Amygdala (tissue), 56 donors: ENCODE measurements at places on chromosomes 16 and 17.

DNA sequence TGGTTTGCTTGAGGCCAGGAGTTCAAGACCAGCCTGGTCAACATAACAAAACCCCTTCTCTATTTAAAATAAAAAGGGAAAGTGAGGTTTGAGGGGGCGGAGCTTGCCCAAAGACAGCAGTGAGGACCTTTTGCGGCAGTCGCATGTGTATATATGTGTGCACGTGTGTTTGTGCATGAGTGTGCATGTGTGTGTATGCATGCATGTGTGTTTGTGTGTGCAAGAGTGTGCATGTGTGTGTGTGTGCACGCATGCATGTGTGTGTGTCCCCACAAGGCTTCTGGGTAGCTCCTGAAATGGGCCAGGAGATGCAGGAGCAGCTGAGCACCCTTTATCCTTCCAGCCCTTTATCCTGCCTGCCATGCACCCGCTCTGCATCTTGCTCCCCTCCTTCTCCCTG is 9.0 kb downstream of the RHBDL3 start:
- no peak for DNase-seq

GRCh38 chr16:84726079-84726668 is 26.4 kb downstream of the USP10 start:
- peak; percentile 72 for DNase-seq

DNA sequence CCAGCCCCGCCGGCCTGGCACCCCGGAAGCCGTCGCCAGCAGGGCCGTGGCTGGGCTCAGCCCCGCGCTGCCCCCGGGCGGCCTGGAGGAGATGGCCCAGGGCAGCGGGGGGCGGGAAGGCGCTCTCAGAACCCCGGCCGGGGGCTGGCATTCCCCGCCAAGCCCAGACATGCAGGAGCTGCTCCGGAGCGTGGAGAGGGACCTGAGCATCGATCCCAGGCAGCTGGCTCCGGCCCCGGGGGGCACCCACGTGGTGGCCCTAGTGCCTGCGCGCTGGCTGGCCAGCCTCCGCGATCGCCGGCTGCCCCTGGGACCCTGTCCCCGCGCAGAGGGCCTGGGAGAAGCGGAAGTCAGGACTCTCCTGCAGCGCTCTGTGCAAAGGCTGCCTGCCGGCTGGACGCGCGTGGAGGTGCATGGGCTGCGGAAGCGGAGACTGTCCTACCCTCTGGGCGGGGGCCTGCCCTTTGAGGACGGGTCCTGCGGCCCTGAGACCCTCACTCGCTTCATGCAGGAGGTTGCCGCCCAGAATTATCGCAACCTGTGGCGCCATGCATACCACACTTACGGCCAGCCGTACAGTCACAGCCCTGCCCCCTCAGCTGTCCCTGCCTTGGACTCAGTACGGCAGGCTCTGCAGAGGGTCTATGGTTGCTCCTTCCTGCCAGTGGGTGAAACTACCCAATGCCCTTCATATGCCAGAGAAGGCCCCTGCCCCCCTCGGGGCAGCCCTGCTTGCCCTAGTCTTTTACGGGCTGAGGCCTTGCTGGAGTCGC is 551 bp downstream of the WDR81 start:
- no peak for DNase-seq

DNA sequence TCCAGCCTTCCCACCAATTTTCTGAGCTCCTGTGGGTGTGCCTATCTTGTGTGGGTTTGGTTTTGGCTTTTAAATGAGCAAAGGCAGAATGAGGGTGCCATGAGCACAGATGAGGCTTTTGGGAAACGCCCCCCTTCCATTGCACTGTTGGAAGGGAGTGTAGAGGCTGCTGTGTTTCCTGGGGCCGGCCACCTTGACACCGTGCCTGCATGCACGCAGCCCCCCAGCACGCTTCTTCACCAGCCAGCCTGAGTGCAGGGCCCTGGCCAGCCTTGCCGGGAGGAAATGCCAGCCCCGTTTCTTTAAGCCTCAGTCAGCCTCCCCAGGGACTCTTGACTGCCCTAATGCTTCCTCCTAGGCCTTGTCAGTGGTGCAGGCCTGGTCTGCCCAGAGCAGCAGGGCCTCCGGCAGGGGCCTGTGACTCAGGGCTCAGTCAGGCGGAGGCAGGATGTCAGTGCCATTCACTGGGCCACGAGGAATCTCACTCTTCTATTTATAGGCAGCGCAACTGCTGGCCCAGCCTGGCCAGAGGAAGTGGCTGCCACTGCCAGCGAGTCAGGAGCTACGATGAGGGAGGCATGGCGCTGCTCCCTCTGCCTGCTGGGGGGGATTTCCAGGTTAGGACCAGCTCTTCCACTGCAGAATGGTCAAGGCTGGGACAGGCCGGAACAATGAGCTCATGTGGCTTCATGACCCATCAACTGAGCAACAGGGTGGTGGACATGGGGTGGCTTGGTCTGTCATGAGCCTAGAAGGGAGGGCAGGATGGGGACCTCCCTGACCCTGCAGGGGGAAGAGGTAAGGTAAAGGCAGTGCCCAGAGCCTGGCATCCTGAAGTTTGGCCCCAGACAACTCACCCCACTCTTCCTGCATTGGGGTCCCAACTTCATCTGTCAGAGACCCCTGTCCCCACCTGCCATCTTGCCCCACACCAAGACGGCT is 205.2 kb downstream of the RAB11FIP4 start:
- no peak for DNase-seq

- DNase-seq, result no peak
Observed at GRCh38 chr16:87098976-87099720, 218.0 kb downstream of the C16orf95 start.

GRCh38 chr17:79790805-79791734 is 5.8 kb downstream of the CBX8 start:
- DNase-seq, result no peak

DNA sequence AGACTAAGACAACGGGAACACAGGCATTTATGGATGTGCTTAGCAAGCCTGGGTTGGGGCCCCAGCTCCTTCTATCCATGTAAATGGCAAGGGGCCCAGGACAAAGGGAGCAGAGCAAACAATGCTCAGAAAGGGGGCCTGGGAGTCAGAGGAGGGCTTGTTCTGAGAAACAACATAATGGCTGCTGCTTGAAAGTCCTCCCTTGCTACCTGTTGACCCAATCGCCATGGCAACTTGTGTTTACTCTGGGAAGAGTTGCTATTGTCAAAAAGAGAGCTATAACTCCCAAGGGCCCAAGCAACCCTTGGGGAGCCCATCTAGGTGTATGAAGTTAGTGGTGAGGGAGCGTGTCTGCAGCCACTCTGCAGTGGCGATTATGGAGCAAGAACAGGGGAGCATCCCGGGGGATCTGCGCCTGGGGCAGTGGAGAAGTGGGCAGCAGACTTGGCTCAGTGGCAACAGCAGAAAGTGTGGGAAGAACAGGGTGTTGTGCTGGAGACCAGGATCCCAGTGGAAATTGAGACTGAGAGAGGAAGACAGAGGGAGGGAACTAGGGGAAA is 118.7 kb upstream of the NLRP1 start:
- DNase-seq, result no peak

- no peak for DNase-seq
Observed at GRCh38 chr16:65097296-65097695, 24.6 kb downstream of the CDH11 start.

GRCh38 chr16:17724242-17724898 is 253.6 kb upstream of the XYLT1 start:
- no peak for DNase-seq

DNA sequence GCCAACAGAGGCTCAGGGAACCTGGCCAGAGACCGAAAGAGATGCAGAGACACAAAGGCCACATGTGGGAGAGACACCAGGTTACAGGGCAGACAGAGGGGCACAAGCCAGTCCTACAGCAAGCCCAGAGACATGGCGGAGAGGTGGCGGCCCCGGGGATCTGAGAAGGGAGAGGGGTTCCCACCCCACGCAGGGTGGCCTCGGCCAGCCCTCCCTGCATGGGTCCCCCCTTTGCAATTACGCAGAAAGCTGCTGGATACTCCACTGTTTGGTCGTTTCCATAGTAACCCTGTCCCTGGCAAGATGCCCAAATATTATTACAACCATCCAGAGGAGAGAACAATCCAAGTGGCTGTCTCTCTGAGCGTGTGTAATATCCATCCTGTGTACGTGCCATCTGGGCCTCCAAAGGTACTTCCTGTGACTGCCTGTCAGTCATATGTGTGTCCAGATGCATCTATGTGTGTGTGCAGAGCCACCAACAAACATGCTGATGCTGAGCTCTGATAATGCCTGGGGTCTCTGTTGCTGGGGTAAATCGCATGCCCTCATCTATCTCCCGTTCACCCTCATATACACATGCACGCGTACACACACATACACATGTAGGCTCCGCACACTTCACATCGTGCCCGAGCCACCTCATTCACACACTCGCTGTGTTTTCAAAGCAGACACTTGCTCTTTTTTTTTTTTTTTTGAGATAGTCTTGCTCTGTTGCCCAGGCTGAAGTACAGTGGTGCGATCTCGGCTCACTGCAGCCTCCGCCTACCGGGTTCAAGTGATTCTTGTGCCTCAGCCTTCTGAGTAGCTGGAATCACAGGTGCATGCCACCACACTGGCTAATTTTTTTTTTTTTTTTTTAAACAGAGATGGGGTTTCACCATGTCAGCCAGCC is 5.5 kb downstream of the PCGF2 start:
- DNase-seq, result no peak

GRCh38 chr17:16298140-16298662 is 55.1 kb downstream of the CENPV start:
- DNase-seq, result no peak

- DNase-seq, result no peak
Observed at GRCh38 chr16:64250866-64251265, 871.0 kb downstream of the CDH11 start.

GRCh38 chr17:76170114-76170513 is 29.1 kb upstream of the FOXJ1 start:
- DNase-seq, result no peak

DNA sequence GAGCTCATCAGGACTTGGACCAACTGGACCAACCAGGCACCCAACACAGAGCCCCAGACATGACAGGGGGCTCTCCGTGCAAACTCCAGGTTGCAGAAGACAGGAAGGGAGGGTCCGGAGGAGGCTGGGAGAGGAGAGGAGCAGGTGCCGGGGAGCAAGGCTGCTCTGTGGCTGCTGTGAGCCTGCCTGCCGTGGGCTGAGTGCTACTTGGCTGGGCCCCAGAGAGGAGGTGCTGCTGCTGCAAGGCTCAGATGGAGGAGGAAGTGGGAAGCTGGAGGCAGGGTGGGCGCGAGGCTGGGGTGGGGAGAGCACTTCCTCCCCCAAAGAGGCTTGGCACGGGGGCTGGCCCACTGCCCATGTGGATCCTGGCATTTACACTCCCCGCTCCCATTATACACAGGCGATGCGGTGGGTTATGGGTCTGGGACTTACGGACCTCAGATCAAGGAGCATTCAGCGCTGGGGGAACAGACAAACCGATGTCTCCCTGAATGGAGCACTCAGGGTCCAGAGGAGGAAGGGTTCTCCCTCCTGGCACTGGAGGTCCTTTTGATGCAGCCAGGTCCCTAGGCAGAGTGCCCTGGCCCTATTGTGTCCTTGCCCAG is 15.9 kb downstream of the EPOP start:
- no peak for DNase-seq

DNA sequence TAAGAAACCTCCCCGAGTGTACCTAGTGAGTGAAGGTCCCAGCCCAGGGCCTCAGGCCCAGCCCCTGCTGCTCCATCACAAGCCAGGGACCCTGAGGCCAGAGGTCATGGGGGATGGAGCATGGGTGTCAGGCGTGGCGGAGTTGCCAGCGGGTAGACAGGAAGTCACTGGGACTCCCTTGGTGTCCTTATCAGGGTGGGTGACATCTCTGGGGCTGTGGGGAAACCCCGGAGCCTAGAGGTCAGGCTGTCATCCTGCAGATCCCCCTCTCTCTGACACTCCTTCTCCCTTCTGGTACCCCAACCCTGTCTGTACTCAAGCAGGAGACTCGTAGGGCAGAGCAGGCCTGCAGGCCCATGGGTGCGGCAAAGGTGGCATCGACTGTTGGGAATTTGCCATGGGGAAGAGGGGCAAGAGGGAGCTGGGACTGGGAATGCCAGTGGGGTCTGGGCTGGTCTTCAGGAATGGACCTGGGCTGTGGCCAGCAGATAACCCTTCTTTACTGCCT is 10.8 kb upstream of the ADGRG1 start:
- no peak for DNase-seq

DNA sequence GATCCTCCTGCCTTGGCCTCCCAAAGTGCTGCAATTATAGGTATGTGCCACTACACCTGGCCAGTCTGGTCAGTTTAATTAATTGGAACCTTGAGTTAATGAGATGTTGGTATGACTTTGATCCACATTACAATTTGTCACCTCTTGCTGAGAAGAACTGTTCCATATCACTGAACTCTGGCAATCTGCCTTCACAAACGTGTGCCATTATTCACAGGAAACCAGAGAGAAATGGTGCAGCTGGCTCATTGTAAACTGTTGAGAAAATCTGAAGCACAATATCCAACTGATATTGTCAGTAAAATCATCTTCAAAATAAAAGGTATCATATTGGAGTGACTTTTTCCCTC is 39.3 kb upstream of the YPEL2 start:
- no peak for DNase-seq

GRCh38 chr17:83132251-83133081 is 53.1 kb downstream of the METRNL start:
- no peak for DNase-seq

DNA sequence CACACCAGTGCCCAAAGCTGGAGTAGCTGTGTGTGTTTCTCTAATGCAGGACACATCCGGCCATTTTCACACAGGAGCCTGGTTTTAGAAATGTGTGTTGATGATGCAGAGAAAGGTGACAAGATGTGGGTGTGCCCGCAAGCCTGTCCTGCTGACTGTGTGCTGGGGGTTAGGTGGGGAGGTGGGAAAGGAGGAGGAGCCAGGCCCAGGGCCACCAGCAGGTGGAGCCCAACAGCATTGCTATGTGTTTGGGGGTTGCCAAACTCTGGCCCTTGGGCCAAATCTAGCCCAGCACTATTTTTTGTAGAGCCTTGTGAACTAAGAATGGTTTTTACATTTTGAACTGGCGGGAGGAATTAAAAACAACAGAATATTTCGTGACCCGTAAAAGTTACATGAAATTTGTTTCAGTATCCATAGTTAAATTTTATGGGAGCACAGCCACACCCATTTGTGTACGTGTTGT is 61.7 kb upstream of the LGALS9 start:
- DNase-seq, result no peak

- DNase-seq, result no peak
Observed at GRCh38 chr17:50364715-50365114, 8.3 kb downstream of the MRPL27 start.

- DNase-seq, result no peak
Observed at GRCh38 chr17:8921147-8921546, 44.4 kb downstream of the PIK3R5 start.
